ENCODE measurements at places on chromosomes 12 and 14. TPM values are rescaled to one million over a fixed set of nuclear protein-coding genes. Genes with fewer than 3 reads are reported as not detected.

Gene GDF3
- not detected for total RNA-seq

Gene DNAI7
- 0.08 TPM for total RNA-seq

Gene SLC7A8
- total RNA-seq = 0.15 TPM

Gene ACADS
- 7.6 TPM for total RNA-seq

Gene RD3L
- total RNA-seq = not detected

Gene HECTD4
- 19.7 TPM for total RNA-seq

Gene KCNC2
- total RNA-seq = under 0.01 TPM

Gene CCDC88C
- total RNA-seq = 0.70 TPM

Gene SYNE3
- 19.2 TPM for total RNA-seq

Gene AQP6
- under 0.01 TPM for total RNA-seq

Gene IRAK3
- total RNA-seq = 8.7 TPM

Gene CCNT1
- total RNA-seq = 23.8 TPM

Gene CCDC177
- total RNA-seq = not detected

Gene NPFF
- total RNA-seq = not detected

Gene PPFIA2
- total RNA-seq = 0.08 TPM

Gene SGPP1
- total RNA-seq = 10.1 TPM

Gene AP5M1
- total RNA-seq = 16.3 TPM

Gene CD4
- total RNA-seq = 0.23 TPM

Gene BCL7A
- 5.0 TPM for total RNA-seq

Gene SERPINA3
- 5.3 TPM for total RNA-seq

Gene GUCY2C
- not detected for total RNA-seq

Gene KNTC1
- total RNA-seq = 6.3 TPM

Gene APOF
- total RNA-seq = not detected

Gene STAC3
- total RNA-seq = 0.08 TPM

Gene SIX6
- not detected for total RNA-seq

Gene PCED1B
- total RNA-seq = 1.2 TPM

Gene IGFBP6
- total RNA-seq = 364 TPM

Gene NFATC4
- total RNA-seq = 18.4 TPM

Gene GYS2
- total RNA-seq = not detected

Gene ASIC1
- 5.9 TPM for total RNA-seq

Gene SAMD15
- total RNA-seq = 2.0 TPM

Gene MYRFL
- not detected for total RNA-seq

Gene PTGDR
- total RNA-seq = 0.12 TPM

Data from smooth muscle cell of the coronary artery (primary cell).